Activated naive CD8-positive, alpha-beta T cell treated with anti-CD3 and anti-CD28 coated beads, Interleukin-2, amount 50 U/mL, for 16 hours (primary cell): ENCODE measurements at places on chromosomes 7 and 10.

- DNase-seq: no peak
These were observed 473.8 kb upstream of the GALNT17 start for GRCh38 chr7:70657989-70658632.

GRCh38 chr7:152543799-152544198, 108.0 kb upstream of the KMT2C start:
- no peak for DNase-seq

- DNase-seq: no peak
These were observed 567.3 kb downstream of the AUTS2 start for GRCh38 chr7:70165477-70166170.

GRCh38 chr7:21526448-21526847, 16.4 kb upstream of the DNAH11 start:
- DNase-seq: no peak

DNA sequence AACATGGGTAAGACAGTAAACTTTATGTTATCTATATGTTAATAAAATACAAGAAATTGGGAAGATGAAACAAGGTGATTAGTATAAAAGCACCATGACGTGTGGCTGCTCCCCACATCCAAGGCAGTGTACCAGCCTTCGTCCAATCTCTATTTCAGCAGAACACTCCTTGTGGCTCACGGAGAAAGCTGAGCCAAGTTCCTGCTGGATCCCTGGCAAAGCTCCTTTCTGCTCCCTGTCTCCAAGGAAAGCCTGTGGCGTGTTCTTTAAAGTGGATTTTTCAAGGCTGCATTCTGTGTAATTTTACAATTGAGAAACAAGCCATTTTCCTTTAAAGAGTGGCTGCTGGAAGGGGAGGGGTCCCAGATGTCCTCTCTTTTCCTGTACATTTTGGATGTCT, 467.3 kb downstream of the PTPRN2 start:
- DNase-seq: no peak

DNA sequence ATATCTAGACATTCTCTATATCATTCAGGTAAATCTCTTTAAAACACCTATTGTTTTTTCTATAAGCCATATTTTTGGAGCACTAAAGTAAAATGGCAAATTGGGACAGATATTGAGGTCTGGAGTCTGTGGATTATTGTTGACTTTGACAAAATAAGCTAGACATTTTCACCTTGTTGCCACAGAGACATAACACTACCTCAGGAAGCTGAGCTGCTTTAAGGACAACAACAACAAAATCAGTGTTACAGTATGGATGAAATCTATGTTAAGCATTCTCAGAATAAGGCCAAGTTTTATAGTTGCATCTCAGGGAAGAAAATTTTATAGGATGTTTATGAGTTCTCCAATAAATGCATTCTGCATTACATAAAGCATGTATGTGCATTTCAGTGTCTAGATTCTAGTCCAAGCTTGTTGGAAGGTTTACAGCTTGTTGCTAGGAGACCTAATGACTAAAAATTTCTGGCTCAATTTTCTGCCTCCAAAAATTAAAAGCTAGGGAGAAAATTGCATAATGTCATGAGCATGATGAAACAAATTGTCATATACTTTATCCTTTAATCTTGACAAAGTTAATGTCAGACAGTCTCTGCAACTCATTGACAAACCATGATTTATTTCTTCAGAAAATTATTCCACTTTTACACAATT, 18.3 kb downstream of the LIPM start:
- DNase-seq: no peak

DNA sequence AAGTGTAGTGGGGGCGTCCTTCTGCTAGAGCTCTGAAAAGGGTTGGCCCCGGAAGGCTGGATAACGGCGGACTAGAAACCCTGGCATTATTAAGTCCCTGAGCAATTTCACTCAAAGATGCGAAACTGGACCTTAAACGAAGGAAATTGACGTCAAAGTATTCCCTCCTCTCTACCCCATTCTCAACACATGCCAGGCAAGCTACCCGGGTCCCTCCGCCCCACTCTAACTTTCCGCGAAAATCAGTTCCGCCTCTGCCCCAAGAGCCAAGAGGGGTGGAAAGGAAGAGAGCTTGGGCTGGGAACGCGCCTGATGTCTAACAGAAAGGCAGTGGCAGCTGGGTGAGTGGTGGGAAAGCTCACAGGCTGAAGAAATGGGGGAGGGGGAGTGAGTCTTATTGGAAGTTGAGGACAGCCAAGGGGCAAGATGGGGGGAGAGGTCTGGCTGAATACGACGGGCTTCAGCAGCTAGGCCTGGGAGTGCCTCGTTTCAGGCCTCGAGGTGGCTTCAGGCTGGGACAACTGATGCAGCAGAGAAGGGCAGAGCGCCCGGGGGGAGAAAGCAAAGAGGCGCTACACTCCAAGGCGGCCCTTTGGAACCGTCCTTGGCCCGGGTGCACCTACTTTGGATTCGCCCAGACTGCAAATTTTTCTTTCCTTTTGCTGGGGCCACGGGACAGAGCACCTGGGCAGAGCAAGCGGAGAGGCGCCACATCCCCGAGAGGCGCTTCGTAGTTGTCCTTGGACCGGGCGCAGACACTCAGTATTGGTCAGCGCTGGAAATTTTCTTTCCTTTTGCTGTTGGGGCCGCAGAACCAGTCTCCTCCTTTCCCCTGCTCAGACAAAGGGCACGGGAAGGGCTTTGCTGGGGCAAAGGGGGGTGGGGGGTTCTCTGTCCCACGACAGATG, 2.0 kb upstream of the FEZF1 start:
- DNase-seq: no peak

- DNase-seq: peak; percentile 29
These were observed 7.3 kb downstream of the FGFBP3 start for GRCh38 chr10:91901784-91902677.

- no peak for DNase-seq
These were observed 42.6 kb upstream of the EFCAB10 start for GRCh38 chr7:105623906-105624305.

DNA sequence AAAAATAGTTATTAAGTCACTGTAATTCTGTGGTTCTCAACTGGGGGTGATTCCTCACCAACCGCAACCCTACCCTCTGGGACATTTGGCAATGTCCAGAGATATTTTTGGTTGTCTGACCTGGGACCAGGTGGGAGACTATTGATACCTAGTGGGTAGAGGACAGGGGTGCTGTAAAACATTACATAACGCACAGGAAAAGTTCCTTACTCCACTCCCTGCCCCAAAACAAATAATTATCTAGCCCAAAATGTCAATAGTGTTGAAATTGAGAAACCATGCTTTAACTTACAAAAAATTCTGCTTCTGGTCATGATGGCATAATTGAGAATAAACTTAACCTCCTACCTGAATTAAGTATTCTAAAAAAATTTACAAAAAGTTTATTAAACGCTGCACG, 177.7 kb upstream of the FEZF1 start:
- no peak for DNase-seq

DNA sequence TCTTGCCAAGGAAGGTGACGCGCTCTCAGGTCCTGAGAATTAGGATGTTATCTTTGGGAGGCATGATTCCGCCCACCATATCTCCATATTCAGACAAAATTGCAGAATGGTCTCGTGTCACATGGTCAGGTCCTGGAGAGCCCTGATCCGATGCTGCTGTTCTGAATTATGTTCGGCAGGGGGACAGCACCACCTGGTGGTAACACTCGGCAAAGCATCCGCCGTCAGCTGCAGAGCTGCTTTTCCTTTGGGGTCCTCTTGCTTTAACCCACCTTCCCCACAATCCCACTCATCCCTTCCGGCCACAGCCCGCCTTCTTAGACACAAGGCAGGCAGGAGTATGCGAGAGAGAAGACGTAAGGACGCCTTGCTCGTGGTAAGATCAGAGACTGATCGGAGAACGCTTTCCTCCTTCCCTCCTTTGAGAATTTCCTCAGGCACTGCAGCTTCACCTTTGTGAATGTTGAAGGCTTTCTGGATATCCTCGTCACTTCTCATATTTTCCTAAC, 327.8 kb upstream of the C7orf33 start:
- peak; percentile 38 for DNase-seq

- no peak for DNase-seq
These were observed 128.4 kb upstream of the BTBD16 start for GRCh38 chr10:122142641-122143237.

DNA sequence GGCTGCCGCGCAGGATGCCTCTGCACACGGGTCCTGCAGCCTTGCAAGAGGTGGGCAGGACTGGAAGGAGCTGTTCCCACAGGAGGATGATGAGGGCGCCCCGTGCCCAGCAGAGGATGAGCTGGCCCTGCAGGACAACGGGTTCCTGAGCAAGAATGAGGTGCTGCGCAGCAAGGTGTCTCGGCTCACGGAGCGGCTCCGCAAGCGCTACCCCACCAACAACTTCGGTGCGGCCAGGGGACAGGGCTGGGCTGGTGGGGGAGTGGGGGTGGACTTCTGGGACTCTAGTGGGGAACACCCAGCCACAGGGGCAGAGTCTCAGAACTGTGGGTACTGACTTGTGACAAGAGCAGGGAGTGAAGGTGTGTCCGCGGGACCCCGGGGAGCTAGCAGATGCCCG, 16.0 kb downstream of the ZFYVE27 start:
- DNase-seq: no peak

DNA sequence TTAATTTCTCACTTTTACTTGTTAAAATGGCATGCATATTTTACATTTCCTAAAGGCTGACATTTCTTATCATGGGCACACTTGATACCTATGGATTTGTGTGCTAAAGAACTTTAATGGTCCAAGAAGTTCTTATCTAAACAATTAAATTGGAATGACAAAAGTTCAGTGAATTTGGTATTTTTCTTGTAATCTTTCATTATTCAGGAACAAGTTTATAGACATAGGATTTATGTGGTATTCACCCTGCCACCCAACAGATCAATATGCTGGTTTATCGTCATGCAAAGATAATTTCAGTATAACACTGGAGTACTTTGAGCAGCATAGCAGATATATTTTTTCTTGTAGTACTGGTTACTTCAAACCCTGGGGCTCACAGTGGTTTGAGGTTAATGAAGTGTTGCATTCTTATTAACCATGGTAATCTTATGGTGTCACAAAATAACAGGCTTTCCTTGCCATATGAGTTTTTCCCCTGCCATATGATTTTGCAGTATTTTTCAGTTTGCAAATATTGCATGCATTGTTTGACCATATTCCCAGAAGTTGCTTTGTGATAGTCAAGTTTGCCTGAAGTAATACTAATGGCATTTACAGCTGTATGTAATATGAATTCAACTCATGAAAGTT, 148.8 kb downstream of the PPP1R9A start:
- DNase-seq: no peak

GRCh38 chr10:77034240-77034639, 603.4 kb downstream of the KCNMA1 start:
- no peak for DNase-seq

GRCh38 chr7:1640376-1641172, 29.5 kb upstream of the ELFN1 start:
- DNase-seq: no peak

DNA sequence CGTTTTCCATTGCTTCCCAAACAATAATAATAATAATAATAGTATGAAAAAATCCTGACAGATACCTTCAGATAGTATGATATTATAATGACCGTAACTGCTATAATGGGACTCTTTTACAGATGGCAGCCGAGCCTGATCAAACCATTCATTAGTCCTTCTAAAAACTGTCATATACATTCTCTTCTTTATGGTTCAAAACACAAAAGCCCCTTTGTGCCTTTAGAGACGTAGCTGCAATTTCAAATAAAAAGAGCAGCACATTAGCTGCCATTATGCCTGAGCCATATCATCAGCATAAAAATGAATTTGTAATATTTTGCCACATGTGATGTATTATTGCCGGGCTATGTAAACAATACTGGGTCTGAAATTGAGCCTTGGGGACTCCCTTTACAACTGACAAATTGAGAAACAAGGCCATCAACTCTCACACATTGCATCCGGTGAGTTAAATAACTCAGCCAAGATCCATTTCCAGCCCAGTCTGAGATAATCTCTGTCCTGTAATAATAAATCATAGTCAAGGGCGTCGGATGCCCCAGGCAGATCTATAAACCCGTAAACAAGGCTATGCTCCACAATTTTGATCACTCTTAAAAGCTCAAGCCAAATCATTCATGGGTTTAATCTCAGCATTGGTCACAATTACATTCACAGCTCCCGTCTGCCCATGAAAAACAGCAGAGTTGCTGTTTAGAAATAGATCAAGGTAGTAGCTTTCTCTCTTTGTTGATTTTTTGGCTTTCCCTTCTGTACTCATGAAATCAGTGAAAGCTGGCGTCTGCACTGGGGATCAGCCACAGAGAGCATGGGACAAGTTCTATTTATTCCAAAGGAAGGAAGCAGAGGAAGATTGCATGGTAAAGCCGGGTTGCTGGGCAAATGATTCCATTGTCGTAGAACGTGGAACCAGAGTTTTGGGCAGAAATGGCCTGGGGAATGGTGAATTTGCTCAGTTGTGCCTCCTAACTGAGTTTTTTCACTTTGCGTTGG, 150.1 kb upstream of the BMPER start:
- DNase-seq: no peak

- DNase-seq: no peak
These were observed 5.7 kb downstream of the GATA3 start for GRCh38 chr10:8060010-8060703.

DNA sequence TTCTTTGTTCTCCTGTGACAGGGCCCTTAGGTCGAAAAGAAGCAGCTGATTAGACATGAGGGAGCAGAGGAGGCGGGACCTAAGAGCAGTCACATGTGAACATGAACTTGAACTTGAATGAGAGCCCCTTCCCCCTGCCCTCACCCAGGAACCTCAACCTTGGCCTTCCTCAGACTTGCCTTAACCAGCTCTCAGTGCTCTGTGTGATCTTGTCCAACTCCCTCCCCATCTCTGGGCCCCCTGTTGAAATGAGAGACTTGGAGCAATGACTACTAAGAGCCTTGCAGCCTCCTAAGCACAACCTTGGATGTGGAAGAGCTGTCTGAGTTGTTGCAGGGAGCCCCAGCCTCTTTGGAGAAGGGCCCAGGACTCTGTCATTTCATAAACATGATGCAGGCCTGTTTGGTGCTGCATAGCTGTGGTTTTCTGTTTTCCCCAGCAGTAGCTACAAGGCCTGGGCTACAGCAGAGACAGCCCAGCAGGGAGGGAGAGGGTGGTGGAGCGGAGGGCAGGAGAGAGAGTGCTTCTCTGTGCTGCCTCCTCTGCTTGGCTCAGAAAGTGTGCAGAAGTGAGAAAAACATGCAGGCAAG, 123.9 kb upstream of the ZMIZ1 start:
- no peak for DNase-seq

GRCh38 chr10:122113161-122113944, 124.4 kb downstream of the TACC2 start:
- DNase-seq: no peak

DNA sequence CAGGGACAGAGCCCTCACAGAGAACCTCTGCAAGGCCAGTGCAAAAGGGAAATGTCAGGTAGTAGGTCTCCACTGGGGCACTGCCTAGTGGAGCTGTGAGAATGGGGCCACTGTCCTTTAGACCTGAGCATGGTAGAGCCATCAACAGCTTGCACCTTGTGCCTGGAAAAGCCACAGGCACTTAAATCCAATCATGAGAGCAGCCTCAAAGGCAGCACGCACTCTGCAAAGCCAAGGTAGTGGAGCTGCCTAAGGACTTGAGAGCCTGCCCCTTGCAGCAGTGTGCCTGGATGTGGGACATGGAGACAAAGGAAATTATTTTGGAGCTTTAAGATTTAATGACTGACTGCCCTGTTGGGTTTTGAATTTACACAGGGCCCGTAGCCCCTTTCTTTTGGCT, 918.5 kb upstream of the POT1 start:
- no peak for DNase-seq
